ENCODE measurements at places on chromosomes 7 and 10. TPM values are rescaled to one million over a fixed set of nuclear protein-coding genes. Genes with fewer than 3 reads are reported as not detected.

GRCh38 chr10:61749291-61749690, 86.6 kb downstream of the CABCOCO1 start:
- DNase-seq = no peak
- H3K4me3 ChIP-seq = no peak overlapping the region
- peaks cover 26% of the 10 kb centered on the region for H3K4me1 ChIP-seq
- H3K27me3 ChIP-seq = no peaks in the 10 kb centered on the region

DNA sequence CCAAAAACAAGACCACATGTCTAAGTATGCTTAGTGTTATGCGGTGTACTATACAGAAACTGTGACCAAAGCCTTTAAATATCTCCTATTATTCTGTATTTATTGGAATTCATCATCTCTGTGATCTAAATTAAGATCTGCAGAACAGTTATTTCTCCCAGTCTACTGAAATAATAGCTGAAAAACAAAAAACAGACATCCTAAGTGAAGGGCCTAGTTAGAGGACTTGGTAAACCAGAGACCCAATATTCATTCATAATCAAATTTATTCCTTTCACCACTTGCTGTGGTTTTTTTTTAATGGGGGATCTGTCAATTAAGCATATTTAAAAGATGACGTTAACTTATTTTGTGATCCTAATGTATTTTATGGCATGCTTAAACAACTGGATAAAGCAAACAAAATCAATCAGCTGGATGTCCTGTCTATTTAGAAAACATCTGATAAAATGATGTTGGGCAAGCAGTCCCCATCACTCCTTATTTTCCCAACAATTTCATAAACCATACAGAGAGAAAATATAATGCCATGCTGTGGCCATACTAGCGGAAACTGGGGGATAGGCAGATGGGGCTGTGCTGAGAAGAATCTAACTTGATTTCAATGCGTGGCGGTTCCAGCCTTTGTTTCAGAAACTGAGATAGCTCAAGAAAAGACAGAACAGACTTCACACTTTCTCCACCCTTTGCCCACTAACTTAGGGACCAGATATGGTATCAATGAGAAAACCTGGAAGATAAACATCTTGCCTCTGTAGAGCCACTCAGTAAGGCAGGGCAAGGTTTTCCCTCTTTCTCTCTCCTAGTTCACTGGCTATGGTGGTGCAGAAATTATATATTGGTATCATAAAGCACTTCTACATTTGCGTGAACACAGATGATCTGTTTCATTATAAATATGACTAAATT, 32.9 kb downstream of the ICA1 start:
- H3K4me3 ChIP-seq = no peak overlapping the region
- peaks cover 8% of the 10 kb centered on the region for H3K4me1 ChIP-seq
- no peaks in the 10 kb centered on the region for H3K36me3 ChIP-seq
- H3K27me3 ChIP-seq = peaks cover 40% of the 10 kb centered on the region
- DNase-seq = no peak
- no peak overlapping the region for H3K27ac ChIP-seq

- H3K4me3 ChIP-seq = no peak overlapping the region
- H3K4me1 ChIP-seq = peaks cover 16% of the 10 kb centered on the region
- no peak for DNase-seq
- H3K27ac ChIP-seq = peak overlapping the region; percentile 30
- no peaks in the 10 kb centered on the region for H3K27me3 ChIP-seq
Observed at GRCh38 chr7:127819975-127820731, 168.2 kb downstream of the SND1 start.

DNA sequence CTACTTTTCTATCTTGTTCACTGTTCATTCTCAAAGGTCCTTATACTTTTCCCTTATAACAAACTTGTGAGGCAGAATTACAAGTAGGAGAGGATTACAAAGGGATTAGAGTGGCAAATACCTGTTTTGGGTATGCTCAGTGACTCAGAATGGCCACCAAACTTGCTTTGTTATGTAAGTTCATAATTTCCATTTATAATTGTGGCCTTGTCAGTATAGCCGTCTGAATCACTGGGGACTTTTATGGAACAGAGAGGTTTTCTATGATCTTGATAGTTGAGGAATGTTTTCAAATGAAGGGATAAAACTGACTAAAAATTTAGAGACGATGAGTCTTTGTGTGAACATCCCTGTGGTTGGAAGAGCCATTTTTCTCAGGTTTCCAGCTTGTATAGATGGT, 116.2 kb downstream of the SND1 start:
- H3K4me1 ChIP-seq = peaks cover 10% of the 10 kb centered on the region
- no peak overlapping the region for H3K4me3 ChIP-seq
- DNase-seq = no peak
- peaks cover 20% of the 10 kb centered on the region for H3K36me3 ChIP-seq
- H3K27me3 ChIP-seq = no peaks in the 10 kb centered on the region

C10orf105 gene
- 0.26 TPM for total RNA-seq

SFRP4 gene
- not detected for total RNA-seq

GRCh38 chr7:7354674-7355073, 172.3 kb downstream of the C1GALT1 start:
- no peaks in the 10 kb centered on the region for H3K4me1 ChIP-seq
- DNase-seq = no peak
- no peak overlapping the region for H3K4me3 ChIP-seq
- peaks cover 2% of the 10 kb centered on the region for H3K27me3 ChIP-seq

- H3K36me3 ChIP-seq = no peaks in the 10 kb centered on the region
- H3K4me1 ChIP-seq = peaks cover 2% of the 10 kb centered on the region
- peaks cover 28% of the 10 kb centered on the region for H3K27me3 ChIP-seq
- peak; percentile 76 for DNase-seq
- H3K27ac ChIP-seq = no peak overlapping the region
- no peak overlapping the region for H3K4me3 ChIP-seq
Observed at GRCh38 chr7:134327896-134328295, 11.2 kb upstream of the SLC35B4 start.

GRCh38 chr7:3243680-3244079, 57.4 kb upstream of the SDK1 start:
- H3K4me1 ChIP-seq = no peaks in the 10 kb centered on the region
- no peak for DNase-seq
- H3K36me3 ChIP-seq = no peaks in the 10 kb centered on the region
- H3K4me3 ChIP-seq = no peak overlapping the region

PHKG1 gene
- total RNA-seq = 2.5 TPM

TMEM184A gene
- total RNA-seq = not detected

GRCh38 chr10:12703126-12703525, 298.4 kb downstream of the CCDC3 start:
- no peaks in the 10 kb centered on the region for H3K27me3 ChIP-seq
- H3K4me3 ChIP-seq = no peak overlapping the region
- DNase-seq = no peak
- H3K27ac ChIP-seq = no peak overlapping the region
- peaks cover 16% of the 10 kb centered on the region for H3K36me3 ChIP-seq
- peaks cover 35% of the 10 kb centered on the region for H3K4me1 ChIP-seq

SLC16A9 gene
- total RNA-seq = not detected

TRIM50 gene
- not detected for total RNA-seq

DNA sequence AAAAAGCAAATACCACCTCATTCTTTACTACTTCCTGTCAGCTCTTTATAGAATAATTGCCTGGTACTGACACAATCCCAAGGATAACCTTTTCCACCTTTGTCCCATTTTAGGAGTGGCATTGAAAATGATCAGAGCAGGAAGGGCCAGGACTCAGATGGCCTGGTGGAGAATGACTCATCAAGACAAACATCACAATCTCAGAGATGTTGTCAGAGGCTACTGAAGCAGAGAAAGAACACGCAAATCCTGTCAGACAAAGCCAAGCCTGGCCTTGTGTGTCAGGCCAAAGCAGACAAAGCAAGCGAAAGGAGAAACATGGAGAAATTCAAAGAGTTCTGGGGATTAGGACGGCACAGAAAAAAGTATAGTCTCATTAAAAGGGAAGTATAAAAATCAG, 40.9 kb downstream of the NSUN6 start:
- DNase-seq = no peak
- H3K27ac ChIP-seq = no peak overlapping the region
- H3K27me3 ChIP-seq = no peaks in the 10 kb centered on the region
- no peaks in the 10 kb centered on the region for H3K4me1 ChIP-seq

DNA sequence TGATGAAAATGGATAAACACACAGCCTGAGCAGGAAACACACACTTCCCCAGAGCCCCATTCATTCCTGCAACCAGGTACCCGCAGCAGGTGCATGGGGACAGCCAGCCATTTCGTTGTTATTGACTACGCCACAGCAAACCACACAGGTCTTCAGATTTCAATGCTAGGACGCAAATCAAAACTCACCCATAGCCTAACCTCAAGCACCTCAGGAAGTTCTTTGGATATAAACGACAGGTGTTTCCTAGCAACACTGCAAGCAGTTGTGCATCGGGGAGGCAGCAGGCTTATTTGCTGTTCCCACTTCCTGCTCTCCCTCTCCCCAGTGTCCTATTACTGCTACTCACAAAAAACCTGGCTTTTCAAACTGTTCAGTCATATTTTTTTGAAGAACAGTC, 176.5 kb upstream of the FRMD4A start:
- no peak overlapping the region for H3K4me3 ChIP-seq
- peak overlapping the region; percentile 59 for H3K27ac ChIP-seq
- peaks cover 23% of the 10 kb centered on the region for H3K4me1 ChIP-seq
- DNase-seq = peak; percentile 56

PON2 gene
- total RNA-seq = 7.4 TPM

DNA sequence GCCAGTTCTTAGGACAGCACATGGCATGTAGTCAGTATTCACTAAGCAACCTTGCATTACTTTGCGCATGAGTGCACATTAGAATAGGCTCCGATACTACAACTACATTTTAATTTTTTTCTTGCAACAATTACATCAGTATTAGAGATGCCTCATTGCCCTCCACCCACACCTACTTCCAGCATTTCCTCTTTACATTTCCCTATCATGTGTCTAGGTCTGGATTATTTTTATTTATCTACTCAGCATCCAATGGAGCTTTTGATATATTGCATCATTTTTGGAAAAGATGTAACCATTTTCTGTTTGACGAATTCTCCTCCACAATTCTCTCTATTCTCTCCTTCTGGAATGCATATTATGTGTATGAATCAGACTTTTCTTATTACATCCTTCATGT, 258.2 kb upstream of the GLI3 start:
- no peak for DNase-seq
- peaks cover 2% of the 10 kb centered on the region for H3K36me3 ChIP-seq
- peaks cover 10% of the 10 kb centered on the region for H3K4me1 ChIP-seq
- no peak overlapping the region for H3K4me3 ChIP-seq

DNA sequence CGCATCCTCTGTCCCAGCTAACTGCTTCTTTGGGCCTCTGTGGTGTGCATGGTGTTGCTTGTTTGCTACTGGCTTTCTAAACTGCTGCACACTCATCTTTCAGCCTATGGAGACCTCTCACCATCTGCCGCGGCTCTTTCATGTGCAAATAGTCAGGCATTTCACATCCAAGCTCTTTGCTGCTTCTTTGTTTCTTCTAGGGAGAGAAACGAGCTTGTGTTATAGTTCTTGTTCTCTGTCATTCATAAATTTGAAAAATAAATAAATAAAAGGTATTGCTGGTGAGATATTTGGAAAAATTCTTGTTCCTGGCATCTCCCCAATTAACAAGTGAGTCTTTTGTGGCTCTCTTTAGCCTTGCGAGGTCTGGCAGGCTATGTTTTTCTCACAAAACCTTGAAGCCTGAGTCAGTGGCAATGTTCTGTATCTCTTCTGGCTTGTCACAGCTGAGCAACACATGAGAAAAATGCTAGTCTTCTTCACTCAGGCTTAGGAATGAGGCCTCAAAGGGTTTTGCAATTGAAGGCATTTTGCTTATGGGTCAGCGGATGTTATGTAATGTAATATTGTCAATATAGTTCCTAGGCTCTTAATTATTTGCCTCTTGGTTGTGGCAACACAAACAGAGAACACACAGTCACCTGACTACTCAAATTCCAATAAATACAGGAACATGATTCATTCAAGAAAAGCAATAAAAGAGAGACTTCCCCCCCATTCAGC, 274.0 kb downstream of the FRMD4A start:
- H3K4me3 ChIP-seq = no peak overlapping the region
- no peak for DNase-seq
- no peaks in the 10 kb centered on the region for H3K36me3 ChIP-seq
- H3K4me1 ChIP-seq = no peaks in the 10 kb centered on the region
- no peak overlapping the region for H3K27ac ChIP-seq

- H3K27ac ChIP-seq = no peak overlapping the region
- no peaks in the 10 kb centered on the region for H3K4me1 ChIP-seq
- no peak overlapping the region for H3K4me3 ChIP-seq
- H3K27me3 ChIP-seq = no peaks in the 10 kb centered on the region
- no peaks in the 10 kb centered on the region for H3K36me3 ChIP-seq
Observed at GRCh38 chr10:125628104-125629049, 54.6 kb downstream of the TEX36 start.

DNA sequence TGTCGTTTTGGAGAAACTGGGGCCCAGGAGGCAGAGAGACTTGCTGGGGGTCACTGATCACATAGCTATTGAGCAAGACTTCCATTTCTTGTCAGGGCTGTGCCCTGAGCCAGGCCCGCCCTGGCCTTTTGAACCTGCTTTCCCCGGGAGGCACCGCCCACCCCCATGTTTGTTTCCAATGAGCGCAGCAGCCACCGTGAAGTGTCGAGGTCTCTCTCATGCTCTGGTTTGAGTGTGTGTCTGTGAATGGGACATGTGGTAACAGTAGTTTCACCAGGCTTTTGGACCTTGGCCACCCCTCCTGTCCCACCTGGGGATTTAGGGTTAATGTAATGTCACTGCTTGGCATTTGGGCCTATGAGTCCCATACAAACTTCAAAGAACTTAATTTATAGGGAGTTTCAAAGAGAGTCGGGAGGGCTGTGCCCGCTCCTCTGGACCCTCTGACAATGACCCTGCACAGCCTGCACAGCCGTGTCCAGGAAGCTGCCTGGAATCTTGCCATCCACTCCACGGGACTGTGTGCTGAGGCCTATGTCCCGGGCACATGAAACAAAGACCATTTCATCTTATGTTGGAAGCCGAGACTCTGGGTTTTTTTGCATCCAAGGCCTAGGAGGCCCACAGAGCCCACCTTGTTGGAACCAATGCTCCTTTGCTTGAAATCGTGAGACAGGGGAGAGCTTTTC, 6.3 kb downstream of the PRF1 start:
- no peak overlapping the region for H3K27ac ChIP-seq
- peaks cover 74% of the 10 kb centered on the region for H3K4me1 ChIP-seq
- peaks cover 50% of the 10 kb centered on the region for H3K36me3 ChIP-seq
- DNase-seq = no peak
- H3K27me3 ChIP-seq = no peaks in the 10 kb centered on the region
- H3K4me3 ChIP-seq = no peak overlapping the region

- H3K36me3 ChIP-seq = no peaks in the 10 kb centered on the region
- H3K27me3 ChIP-seq = no peaks in the 10 kb centered on the region
- H3K4me3 ChIP-seq = no peak overlapping the region
- no peak for DNase-seq
- H3K4me1 ChIP-seq = no peaks in the 10 kb centered on the region
Observed at GRCh38 chr10:117610321-117610720, 67.8 kb downstream of the EMX2 start.

GRCh38 chr10:120266022-120266421, 191.0 kb upstream of the PLPP4 start:
- no peaks in the 10 kb centered on the region for H3K4me1 ChIP-seq
- no peak for DNase-seq
- H3K27me3 ChIP-seq = peaks cover 12% of the 10 kb centered on the region
- no peak overlapping the region for H3K4me3 ChIP-seq

- H3K27me3 ChIP-seq = no peaks in the 10 kb centered on the region
- no peak for DNase-seq
- no peaks in the 10 kb centered on the region for H3K4me1 ChIP-seq
- no peak overlapping the region for H3K27ac ChIP-seq
- H3K4me3 ChIP-seq = no peak overlapping the region
- no peaks in the 10 kb centered on the region for H3K36me3 ChIP-seq
Observed at GRCh38 chr7:83427884-83428283, 221.1 kb downstream of the SEMA3E start.
